NCI-H774 (cell line): ENCODE measurements at places on chromosomes 3 and 15.

GRCh38 chr3:158097593-158098308 lies 8.5 kb downstream of the SHOX2 start:
- peak; percentile 94 for DNase-seq

GRCh38 chr15:40114218-40114617 lies 5.5 kb upstream of the BMF start:
- DNase-seq = no peak

DNA sequence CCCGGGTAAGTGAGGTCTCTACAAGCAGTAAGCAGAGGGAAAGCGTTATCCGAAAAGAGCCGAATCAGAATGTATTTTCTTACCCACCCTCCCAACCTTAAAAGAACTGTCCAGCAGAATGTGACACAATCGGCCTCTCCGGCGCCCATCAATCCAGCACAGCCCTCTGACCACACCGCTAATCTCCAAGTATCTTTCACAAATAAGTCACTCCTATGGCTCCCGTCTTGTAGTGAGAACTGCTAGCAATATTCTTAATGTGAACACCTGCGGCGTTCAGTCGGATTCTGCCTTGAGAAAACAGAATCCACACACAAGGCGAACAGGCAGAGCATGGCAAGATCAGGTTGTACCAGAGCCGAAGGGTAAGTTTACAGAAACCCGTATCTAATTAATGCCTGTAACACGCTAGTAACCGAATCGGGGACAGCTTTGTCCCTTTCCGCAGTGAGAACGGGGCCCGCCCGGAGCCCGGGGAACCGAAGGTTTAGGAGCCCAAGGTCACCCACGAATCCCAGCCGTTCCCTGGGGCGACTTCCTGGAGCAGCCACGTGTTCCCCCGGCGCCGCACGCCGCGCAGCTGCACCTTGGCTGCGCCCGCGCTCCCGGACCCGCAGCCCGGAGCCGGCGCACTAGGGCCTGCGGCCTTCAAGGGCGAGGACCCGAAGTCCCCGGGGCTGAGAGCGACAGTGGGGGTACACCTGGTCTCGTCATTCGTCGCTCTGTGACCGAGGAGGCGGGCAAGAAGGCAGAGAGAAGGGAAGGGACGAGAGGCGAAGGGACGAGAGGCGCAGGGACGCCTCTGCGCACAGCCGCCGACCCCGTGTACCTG lies 672 bp downstream of the TFRC start:
- DNase-seq = peak; percentile 82

- DNase-seq = no peak
Measured at GRCh38 chr3:140129768-140130284, 194.8 kb downstream of the CLSTN2 start.

DNA sequence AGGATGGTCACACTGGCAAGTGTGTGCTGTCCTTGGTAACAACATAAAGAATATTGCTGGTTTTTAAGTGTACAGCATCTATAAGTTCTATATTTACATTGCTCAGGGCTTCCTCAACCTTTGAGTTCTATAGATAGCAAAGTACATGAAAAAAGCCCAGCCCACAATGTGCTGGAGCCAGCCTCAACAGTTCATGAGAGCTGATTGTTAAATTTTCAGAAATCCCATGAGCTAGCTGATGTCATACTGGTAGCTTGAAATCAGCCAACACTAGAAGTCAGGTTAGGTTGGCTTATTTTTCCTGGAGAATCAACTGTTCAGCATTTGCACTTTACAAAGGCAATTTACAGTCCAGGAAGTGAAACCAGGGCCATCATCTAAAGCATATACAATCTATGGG lies 102.8 kb downstream of the STRIT1 start:
- no peak for DNase-seq

DNA sequence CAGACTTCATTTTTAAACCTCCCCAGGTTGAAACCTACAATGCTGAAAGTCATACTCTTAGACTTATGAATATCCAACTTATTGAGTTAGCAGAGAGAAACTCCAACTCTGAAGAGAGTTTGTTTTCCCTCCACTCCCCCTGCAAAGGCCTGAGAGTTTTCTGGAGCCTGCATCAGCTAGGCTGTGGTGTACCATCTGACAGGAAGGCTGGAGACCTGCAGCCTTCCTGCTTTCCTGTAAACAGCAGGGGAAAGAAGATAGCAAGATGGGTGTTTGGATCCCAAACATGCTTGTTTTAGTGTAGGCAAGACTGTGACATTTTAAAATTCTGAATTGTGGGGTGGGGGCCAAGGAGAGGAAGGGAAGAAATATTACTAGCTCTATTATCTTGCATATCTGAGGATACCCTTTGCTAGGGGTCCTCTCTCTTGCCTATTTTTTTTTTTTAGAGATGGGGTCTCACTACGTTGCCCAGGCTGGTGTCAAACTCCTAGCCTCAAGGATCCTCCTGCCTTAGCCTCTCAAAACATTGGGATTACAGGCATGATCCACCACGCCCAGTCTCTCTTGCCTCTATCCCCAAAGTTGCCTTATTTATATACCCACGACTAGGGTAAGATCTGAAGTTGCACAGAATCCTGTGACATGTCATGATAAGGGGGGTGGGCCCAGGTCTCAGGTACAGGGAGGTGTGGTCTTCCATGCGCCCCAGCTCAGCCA lies 51.0 kb upstream of the USP3 start:
- DNase-seq = no peak

GRCh38 chr15:75051711-75052110 lies 28.3 kb downstream of the PPCDC start:
- no peak for DNase-seq
